Kidney (tissue), 22 donors: ENCODE measurements at places on chromosomes 6 and 20.

GRCh38 chr6:157148391-157149323, 174.7 kb downstream of the TMEM242 start:
- DNase-seq, result peak; percentile 30

DNA sequence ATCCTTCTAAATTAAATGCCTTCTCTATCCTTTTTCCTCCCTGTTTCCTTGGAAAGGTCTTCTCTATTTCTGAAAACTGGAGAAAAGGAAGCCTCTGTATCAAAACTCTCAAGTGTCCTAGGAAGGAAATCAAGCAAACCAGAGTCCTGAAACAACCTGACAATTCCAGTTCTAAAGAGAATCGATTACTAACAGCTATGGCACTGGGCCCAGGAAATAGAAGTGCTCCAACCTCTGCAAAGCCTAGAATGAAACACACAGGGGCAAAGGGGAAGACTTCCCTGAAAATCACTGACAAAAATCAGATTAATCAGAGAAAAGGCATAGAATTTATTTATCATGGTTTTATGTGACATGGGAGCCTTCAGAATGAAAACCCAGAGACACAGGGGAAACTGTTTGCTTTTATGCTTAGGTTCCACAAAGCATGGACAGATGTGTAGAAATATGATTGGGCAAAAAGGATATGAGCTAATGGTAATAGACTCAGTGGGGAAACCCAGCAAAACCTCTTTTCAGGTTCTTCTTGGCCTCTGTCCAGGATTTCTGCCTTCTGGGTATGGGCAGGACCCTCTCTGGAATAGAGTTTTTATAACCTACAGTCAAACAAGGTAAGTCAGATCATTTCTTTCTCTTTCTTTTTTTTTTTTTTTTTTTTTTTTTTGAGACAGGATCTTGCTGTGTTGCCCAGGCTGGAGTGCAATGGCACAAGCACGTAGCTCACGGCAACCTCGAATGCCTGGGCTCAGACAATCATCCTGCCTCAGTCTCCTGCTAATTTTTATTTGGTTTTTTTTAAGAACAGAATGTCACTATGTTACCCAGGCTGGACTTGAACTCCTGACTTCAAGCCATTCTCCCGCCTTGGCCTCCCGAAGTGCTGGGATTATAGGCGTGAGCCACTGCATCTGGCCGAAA, 91.7 kb downstream of the CD24 start:
- DNase-seq, result no peak

GRCh38 chr6:134517145-134517658, 199.3 kb upstream of the SGK1 start:
- DNase-seq, result peak; percentile 90

DNA sequence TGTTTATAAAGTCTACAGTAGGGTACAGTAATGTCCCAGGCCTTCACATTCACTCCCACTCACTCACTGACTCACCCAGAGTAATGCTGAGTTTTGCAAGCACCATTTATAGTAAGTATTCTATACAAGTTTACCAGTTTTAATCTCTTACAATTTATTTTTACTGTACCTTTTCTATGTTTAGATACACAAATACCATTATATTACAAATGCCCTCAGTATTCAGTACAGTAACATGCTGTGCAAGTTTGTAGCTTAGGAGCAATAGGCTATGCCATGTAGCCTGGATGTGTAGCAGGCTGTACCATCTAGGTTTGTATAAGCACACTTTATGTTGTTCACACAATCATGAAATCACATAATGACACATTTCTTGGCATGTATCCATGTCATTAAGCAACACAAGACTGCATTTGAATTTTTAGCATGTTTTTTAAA, 673.6 kb downstream of the CD109 start:
- no peak for DNase-seq

DNA sequence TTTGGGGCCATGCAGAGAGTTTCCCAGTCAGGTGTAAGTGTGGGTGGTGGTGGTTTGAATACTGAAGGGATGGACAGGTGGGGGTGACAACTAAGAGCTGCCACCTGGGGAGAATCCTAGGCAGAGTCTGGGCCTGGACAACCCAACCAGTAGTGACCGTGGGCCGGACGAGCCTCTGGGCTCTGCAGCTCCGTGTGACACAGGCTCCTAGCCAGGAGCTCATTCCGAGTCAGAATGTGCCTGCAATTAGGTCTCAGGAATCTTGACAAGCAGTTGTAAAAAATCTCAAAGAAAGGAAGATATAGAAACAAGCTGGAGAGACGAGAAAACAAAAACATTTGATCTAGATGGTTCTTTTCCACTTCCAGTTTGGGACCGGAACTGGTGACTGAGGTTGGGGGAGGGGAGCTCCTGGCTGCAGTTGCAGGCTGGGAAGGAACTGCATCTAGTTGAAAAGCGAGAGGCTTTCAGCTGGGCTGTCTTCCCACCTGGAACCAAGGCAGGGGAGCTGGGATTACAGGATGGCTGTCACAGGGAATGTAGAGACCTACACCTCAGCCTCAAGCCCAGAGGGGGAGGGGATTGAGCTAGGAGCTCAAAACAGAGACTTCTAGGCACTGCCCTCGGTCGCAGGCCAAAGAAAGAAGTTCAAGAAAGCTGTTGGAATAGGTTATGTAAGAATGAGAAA, 156.9 kb downstream of the PAX1 start:
- no peak for DNase-seq

- DNase-seq, result no peak
Observed at GRCh38 chr6:4413073-4413472, 277.7 kb upstream of the ECI2 start.

DNA sequence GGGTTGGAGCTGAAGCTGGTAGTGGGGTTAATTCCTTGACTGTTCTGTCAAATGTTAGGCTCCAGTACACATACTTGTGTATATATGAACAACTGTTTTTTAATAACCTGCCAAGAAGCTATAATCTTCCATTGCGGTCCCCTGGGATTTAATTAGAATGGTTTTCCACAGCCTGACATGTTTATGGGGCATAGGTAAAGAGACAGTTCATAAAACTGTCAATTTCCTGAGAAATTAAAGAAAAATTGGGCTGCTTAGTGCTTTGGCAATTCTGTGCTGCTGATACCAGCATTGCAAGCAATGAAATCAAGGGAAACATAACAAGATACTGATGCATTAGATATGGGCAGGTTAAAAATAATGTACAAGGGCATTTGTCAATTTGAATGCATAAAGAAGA, 314.1 kb upstream of the SLC35B3 start:
- DNase-seq, result no peak

- no peak for DNase-seq
Observed at GRCh38 chr6:163768905-163769304, 354.4 kb downstream of the QKI start.

- DNase-seq, result no peak
Observed at GRCh38 chr20:60242836-60243505, 284.7 kb downstream of the CDH26 start.

GRCh38 chr20:10497791-10498190, 62.7 kb downstream of the SLX4IP start:
- no peak for DNase-seq

GRCh38 chr6:62652692-62653328, 366.8 kb upstream of the KHDRBS2 start:
- DNase-seq, result no peak

- no peak for DNase-seq
Observed at GRCh38 chr20:54320148-54320607, 112.3 kb downstream of the PFDN4 start.

- no peak for DNase-seq
Observed at GRCh38 chr20:62752671-62753501, 43.4 kb upstream of the MRGBP start.

DNA sequence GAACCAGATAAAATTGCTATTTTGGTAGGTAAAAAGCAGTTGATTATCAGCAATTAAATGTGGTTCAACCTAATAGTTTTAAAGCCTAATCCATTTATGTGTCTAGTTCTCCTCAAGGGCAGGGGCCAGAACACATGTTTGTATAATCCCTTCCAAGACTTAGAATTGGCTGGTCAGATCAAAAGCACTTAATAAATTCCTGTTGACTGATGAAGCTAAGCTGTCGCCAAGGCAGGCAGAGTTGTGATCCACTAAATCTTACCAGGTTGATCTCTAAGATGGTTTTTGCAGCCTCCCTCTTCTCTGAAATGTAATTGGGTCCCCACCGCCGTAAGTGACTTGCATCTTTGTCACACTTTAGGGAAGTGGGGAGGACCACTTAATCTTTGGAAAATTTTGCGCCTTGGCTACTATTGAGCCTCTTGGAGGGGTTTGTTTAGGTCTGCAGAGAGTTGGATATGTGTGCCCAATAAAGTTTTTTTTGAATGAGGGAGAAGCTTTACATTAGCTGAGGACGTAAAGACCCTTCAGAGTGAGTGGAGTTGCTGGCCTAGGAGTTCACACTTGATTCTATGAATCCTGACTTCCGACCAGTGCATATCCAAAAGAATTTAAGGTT, 65.9 kb downstream of the PHF20 start:
- peak; percentile 74 for DNase-seq

DNA sequence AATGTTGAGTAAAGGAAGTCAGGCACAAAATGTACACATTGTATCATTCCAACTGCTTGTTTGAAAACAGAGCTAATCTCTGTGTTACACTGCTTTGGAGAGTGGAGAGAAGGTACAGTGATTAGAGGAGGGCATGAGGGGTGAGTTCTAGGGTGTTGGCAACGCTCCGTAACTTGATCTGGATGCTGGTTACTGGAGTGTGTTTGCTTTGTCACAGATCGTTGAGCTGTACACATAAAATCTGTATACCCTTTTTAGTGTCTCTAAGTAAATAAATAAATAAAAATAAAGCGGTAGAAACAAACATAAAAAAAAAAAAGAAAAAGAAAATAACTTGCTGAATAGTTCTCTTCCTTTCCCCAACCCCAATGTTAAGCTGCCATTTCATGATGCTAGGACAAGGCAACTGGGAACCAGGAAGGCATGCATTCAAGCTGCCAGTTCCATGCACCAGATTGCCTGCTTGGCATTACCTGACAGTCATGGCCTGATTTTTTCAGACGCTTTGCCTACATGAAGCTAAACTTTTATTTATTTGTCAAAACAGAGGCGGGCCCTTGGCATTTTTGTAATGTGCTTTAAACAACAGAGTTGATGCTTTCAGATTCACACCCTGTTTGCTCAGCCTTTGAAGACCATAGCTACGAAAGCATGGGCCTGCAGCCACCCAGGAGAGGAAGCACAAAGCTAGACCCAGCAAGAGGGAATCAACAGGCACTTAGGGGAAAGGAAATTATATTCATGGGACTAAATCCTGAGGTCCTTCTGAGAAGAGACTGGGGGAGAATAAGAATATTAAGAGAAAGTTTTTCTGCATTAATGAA, 21.2 kb downstream of the TNFRSF21 start:
- DNase-seq, result no peak

DNA sequence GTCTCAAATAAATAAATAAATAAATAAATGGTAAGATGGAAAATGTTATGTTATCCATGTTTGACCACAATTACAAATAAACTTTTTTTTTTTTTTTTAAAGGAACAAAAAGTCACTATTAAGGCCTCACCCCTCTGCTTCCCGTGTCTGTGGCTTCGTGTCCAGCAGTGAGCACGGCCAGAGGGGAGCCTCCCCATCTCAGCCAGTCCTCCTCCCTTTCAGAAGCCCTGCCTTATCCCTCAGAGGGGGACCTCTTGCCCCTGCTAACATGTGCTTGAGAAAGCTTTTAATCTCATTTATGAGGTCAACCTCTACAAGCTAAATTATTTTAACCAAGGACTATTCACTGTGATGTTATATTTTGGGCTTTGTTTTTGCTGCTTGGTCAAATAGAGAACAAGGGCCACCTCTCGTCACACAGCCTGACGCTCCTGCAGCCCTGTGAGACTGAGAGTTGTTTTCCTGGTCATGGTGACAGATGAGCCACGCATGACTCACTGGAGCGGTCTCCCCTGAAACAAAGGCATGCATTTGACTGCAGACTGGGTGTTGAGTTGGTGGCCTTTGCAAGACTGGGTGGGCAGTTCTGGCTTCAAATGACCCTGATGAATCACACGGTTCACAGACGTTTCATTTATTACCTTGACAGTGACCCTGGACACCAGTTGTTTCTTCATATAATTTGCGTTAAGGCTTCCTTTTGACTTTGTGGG, 131.8 kb downstream of the TIAM2 start:
- DNase-seq, result peak; percentile 75

GRCh38 chr6:54633601-54634000, 213.0 kb upstream of the FAM83B start:
- DNase-seq, result no peak

DNA sequence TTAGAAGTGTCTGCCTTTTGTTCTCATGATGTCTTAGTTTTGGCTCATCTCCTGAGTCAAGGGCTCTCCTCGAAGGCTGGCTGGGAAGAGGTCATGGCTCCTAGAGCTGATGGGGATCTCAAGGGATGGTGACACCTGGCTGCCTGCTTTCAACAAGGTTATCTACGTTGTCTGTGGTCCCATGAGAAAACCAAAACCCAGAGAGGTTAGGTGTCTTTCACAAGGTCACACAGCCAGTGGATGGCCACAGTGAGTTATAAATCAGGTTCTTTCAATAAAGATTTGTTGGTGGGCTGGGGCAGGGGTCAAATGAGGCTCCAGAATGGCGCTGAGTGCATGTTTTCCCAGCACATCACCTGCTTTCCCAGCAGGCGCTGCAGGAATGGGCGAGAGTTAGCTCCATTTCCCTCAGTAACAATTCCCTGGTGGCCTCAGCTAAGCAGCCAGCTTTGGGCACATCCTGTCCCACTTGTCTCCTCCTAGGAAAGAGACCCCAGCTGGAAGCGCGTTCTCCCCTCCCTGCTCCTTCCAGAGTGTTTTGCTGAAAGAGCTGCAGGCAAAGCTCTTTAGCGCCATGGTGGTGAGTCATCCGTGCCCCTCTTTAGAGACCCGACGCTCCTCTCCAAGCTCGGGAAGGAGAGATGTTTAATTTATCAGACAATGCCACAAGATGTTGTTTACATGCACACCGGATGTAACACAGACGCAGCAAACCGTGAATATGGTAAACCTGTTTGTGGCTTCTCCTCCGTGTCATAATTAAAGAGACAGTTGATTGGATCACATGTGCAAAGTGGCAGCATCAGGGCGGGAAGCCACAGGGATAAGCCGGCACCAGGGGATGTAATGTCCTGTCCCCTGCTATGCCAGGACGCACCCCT, 109.7 kb downstream of the LRFN2 start:
- no peak for DNase-seq

DNA sequence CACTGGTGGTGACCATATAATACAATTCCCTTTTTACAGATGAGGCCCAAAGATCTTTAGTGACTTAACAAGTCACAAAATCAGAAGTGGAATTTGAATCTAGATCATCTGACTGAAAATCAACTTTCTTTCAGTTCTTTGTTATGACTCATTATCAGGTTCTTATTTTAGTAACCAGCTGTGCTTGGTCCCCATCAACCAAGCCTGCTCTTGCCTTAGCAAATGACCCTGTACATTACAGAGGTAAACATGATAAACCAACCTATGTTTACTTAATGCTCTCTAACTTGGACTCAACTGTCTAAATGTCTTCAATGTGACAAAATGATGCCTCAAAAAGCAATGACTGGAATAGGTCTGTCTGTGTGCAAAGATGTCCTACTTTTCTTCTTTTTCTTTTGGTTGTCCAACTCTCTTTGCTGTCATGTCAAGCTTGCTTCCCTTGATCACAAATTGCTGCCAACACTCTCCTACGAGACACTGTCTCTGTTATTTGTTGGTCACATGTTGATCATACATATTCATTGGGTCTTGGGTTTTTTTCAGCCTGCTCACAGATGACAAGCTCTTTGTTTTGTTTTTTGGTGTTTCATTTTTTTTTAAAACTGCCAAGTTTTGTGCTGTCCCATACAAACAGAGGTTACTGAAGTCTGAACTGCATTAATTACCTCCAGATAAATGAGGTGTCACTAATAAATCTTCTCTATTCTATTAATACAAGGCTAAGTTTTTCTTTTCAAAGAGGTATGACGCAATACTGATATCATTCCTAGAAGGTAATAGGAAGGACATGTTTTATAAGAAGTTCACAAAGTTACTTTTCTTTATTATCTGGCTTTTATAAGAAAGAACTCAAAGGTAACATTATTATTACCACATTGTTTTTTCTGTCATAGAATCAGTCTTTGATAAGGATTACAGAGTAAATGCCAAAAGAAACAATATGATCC, 62.2 kb upstream of the PLN start:
- no peak for DNase-seq
